Activated CD4-positive, alpha-beta T cell treated with anti-CD3 and anti-CD28 coated beads, Interleukin-2, Interleukin-4, amounts not matched to agents 100 ng/mL and 50 ng/mL, durations not matched to agents 16 hours and 8 hours (primary cell): ENCODE measurements at places on chromosomes 1 and 21.

DNA sequence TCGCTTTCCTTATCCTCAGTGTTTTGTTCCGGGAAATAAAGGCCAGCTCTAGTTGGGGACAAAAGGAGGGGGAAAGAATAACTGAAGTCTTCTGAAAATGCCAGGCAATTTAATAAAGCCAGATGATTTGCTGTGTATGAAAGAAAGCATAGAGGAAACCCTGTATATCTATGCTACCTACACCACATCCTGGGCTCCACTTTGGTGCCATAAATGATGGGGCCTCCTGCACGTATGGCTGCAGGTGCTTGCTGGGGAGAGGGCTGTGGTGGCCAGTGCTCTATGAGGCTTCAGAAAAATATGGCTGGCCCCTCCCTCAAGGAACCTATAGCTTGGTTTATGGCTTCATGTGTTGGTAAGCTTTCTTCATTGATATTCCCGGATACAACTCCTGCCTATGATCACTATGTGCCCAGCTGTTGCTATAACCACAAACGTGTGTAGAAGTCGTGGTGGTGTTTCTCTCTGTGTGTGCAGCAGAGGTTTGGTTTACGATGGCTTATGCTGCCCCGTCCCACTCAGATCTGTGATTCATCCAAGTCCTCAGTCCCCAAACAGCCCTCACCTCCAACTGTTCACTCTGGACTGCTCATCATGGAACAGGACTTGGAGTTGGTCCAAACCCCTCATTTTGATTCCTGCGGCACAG is 59.5 kb downstream of the BACE2 start:
- no peak for DNase-seq

- no peak for DNase-seq
Measured at GRCh38 chr1:61388566-61388965, 306.2 kb downstream of the NFIA start.

DNA sequence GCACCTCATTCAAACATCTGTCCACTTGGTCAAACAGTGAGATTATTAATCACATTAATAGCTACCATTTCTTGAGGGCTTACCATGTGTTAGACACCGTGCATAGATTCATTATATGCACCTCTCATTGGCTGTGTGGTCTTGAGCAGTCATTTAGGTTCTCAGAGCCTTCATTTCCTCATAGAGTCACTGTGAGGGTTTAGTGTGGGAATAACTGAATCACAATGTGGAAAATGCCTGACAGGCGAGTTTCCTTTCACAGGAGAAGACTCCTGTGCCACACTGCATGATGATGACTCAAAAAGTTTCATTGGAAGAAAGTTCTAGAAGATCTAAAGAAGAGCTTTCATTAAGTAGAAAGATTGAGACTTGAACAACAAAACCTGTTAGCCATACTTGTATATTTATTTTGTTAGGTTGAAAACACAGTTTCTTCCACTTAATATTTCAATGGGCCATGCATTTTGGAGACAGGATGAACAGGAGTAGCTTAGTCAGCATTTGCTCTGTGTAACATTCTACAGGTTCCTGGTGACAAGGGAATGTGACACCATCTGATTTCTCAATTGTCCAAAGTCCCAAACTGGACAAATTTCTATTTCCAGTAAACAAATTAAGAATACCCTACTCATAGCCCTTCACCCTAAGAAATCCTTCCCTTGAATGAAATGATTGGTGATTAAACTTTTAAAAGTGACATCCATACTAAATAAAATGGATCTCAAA is 45.7 kb downstream of the FYB2 start:
- no peak for DNase-seq

DNA sequence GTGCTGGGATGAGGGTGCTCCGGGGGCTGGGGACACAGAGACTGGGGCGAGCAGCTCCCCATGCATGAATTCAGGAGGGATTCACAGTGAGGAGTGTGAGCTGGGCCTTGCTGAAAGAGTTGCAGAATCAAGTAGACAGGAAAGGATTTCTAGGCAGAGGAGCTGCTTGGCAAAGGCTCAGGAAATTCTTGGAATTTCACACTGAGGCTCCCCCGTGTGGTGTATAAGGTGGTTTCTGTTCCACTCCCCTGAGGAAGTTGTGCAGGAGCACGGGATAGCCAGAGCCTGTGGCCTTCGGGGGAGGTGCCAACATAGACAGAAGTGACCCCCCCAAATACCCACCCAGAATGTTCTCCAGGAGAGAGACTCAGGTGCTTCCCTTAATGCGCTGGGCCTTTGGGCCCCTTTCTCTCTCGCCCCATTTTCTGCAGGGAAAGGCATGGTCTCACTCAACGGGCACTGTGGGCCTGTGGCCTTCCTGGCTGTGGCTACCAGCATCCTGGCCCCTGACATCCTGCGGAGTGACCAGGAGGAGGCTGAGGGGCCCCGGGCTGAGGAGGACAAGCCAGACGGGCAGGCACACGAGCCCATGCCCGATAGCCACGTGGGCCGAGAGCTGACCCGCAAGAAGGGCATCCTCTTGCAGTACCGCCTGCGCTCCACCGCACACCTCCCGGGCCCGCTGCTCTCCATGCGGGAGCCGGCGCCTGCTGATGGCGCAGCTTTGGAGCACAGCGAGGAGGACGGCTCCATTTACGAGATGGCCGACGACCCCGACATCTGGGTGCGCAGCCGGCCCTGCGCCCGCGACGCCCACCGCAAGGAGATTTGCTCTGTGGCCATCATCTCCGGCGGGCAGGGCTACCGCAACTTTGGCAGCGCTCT is 58.5 kb upstream of the ACTL8 start:
- no peak for DNase-seq

GRCh38 chr1:46595127-46595526 is 8.9 kb downstream of the MKNK1 start:
- DNase-seq, result no peak

GRCh38 chr1:1355416-1355815 is 2.9 kb downstream of the MXRA8 start:
- DNase-seq, result no peak

DNA sequence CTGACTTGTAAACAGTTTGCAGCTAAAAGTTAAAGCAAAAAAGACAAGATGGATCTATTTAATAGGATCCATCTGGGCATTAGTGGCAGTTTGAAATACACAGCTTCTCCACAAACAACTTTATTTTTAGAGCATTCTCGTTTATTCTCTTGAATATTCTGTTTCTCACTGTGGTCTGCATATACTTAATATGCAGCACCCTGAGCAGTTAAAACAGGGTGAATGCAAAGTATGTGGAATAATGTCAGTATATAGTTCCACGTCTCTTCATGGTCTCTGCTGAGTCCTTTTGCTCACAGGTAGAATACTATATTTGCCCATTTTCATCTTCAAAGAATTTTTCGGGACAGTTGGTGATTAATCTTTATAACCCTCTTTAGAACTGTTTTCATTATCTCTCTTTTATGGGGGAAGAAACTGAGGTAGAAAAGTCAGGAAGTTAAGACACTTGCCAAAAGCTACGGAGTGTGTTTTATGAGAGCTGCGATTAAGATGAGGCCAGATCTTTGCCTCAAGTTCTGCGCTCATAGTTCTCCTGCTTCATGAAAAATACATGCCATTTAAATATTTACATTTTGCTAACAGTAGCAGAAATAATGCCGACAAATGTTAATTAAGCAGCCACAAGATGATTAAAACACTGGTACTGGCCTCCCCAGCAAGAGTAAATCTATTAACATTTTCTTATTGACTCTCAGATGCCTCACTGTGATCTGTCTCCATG is 115.6 kb downstream of the PTBP2 start:
- DNase-seq, result no peak

DNA sequence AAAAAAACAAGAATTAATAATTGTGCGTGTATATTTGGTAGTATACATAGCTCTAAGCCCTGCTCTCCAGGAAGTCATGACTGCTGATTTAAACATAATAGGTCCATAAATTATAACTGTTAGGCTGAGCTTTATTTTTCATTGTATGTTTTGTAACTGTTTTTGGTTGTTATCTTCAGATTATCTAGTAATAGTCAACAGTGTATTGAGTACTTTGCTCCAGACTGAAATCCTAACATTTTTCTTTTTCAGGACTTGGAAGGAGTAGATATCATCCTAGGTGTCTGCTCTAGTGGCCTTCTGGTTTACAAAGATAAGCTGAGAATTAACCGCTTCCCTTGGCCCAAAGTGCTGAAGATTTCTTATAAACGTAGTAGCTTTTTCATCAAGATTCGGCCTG is 90.9 kb downstream of the TMEM200B start:
- no peak for DNase-seq

- no peak for DNase-seq
Measured at GRCh38 chr1:178335426-178335825, 161.3 kb downstream of the CLEC20A start.

DNA sequence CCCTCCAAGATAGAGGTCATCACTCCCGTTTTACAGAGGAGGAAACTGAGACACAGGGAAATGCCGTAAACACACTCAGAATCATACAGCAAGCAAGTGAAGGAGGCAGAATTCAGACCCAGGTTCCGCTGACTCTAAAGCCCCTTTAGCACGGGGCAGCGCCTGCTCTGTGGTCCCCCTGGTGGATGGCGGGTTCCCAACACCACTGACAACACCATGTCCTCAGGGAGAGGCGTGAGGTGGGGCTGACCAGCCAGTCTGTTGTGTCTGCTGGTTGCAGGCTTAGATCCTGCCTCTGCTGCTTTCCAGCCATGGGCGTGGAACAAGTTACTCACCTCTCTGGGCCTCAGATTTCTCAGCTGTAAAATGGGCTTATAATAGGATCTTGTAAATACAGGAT is 617.3 kb downstream of the MATN1 start:
- no peak for DNase-seq
